ENCODE measurements at places on chromosomes 6 and 20. TPM values are rescaled to one million over a fixed set of nuclear protein-coding genes. Genes with fewer than 3 reads are reported as not detected.
A peak's percentile ranks its signal among the peaks of the same experiment; 100 is the strongest.

GRCh38 chr6:100454551-100455229 lies 10.0 kb downstream of the SIM1 start:
- no peak for DNase-seq
- peak overlapping the region; percentile 73 for H3K27ac ChIP-seq
- H3K27me3 ChIP-seq: peaks cover 13% of the 10 kb centered on the region
- H3K36me3 ChIP-seq: no peaks in the 10 kb centered on the region
- peaks cover 22% of the 10 kb centered on the region for H3K4me1 ChIP-seq

- no peak overlapping the region for H3K27ac ChIP-seq
- no peaks in the 10 kb centered on the region for H3K27me3 ChIP-seq
- no peaks in the 10 kb centered on the region for H3K4me1 ChIP-seq
- H3K4me3 ChIP-seq: no peak overlapping the region
- DNase-seq: no peak
- no peaks in the 10 kb centered on the region for H3K36me3 ChIP-seq
Measured at GRCh38 chr6:56902641-56903464, 52.1 kb upstream of the BEND6 start.

DNA sequence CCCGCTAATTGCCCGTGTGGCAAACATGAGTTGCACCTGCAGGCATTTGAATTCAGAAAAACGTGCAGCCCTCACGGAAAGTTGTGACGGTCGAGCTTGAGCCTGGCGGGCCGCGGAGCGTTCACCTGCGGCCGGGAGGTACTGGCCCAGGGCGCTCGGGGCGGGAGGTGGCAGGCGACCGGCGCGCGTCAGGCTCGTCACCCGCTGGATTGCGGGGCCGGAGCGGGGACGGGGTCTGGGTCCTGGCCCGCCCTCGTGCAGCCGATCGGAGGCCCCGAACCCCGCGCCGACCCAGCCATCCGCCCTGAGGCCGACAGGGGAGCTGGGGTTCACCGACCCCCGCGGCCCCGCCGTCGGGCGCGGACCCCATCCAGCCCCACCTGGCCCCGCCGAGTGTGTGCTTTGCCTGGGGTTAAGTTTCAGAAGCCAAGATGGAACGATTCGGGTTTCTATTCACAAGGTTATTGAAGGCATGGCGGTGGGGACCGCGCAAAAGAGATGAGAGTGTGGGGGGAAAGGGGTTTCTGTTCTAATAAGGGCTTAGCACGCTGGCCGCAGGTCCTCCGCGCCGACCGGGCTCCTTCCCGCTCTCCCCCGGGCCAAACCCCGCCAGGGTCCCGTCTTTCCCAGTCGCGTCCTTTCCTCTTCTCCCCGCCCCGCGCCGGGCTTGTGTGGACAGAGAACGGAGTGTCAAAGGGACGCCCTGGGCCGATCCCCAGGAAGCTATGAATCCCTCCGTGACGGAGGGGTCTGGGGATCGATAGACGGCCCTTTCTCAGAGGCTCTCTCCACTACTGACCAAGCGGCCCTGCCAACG lies 1.6 kb upstream of the HEY2 start:
- H3K36me3 ChIP-seq: no peaks in the 10 kb centered on the region
- peaks cover 14% of the 10 kb centered on the region for H3K4me1 ChIP-seq
- peak overlapping the region; percentile 94 for H3K27ac ChIP-seq
- no peaks in the 10 kb centered on the region for H3K27me3 ChIP-seq
- H3K4me3 ChIP-seq: peak overlapping the region; percentile 57
- DNase-seq: peak; percentile 47

DNA sequence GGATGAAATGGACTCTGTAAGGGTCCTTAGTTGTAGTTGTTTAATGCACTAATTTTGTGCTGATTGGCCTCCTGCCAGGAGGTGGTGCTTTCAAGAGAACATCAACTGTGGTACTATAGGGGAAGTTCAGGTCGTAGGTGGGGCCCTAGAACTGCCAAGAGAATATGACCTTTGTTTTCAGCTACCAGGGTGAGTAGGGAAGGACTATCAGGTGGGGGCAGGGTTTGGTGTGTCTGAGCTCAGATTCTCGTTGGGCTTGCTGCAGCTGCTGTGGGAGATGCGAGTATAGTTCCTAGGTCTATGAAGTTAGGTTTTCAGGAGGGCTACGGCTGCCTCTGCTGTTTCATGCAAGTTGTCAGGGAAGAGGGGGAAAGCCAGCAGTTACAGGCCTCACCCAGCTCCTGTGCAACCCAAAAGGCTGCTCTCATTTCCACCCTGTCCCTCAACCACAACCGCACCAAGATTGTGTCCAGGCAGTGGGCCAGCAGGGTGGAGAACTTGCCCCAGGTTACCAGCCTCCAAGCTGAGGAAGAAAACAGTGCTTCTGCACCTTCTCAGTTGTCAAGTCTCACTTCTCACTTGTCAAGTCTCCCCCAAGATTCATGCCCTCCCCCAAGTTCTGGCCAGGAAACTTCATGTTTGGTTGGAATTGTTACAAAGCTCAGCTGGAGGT lies 626.5 kb upstream of the MAP3K7 start:
- no peak overlapping the region for H3K27ac ChIP-seq
- H3K27me3 ChIP-seq: no peaks in the 10 kb centered on the region
- no peaks in the 10 kb centered on the region for H3K36me3 ChIP-seq
- no peak overlapping the region for H3K4me3 ChIP-seq
- no peak for DNase-seq
- no peaks in the 10 kb centered on the region for H3K4me1 ChIP-seq

DNA sequence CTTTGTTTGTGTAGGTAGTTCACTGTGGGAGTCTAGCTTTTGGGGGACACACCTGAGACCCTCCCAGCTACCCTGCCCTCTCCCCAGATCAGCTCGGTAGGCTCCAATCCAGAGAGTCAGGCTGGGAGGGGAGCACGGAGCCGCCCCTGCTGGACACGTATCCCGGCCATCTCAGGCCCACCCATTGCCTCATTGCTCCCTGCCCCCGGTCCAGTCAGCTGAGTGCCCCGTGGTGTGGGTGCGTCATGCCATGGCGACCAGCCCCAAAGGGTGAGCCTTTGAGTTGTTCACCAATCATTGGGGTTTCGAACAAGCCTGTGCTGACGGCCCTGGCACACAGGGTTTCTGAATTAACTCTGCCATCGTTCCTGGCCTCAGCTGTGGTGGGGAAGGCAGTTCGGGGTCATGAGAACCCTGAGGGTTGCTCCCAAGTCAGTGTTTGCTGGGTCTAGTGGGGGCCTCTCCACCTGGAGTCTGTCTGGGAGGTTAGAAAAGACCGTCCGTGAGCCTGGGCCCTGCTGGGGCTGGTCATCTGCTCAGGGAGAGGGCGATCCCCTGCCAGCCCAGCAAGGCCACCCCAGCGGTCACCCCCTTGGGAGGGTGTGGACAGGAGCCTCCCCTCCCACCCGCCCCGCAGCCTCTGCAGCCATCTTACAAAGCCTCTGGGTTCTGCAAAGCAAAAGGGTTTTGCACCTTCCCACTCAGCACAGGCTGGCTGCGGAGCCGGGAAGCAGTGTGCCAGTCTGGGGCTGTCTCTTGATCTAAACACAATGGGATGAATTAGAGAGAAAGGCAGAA lies 34.5 kb downstream of the NTSR1 start:
- no peaks in the 10 kb centered on the region for H3K27me3 ChIP-seq
- no peak overlapping the region for H3K4me3 ChIP-seq
- H3K36me3 ChIP-seq: no peaks in the 10 kb centered on the region
- H3K27ac ChIP-seq: no peak overlapping the region
- no peaks in the 10 kb centered on the region for H3K4me1 ChIP-seq

- DNase-seq: no peak
- no peak overlapping the region for H3K4me3 ChIP-seq
- H3K27me3 ChIP-seq: no peaks in the 10 kb centered on the region
- no peaks in the 10 kb centered on the region for H3K4me1 ChIP-seq
Measured at GRCh38 chr6:121187833-121188200, 146.5 kb downstream of the TBC1D32 start.

GRCh38 chr6:70371454-70372105 lies 41.7 kb upstream of the FAM135A start:
- H3K27ac ChIP-seq: no peak overlapping the region
- DNase-seq: no peak
- H3K4me1 ChIP-seq: peaks cover 5% of the 10 kb centered on the region
- H3K4me3 ChIP-seq: no peak overlapping the region

- no peaks in the 10 kb centered on the region for H3K4me1 ChIP-seq
- no peak overlapping the region for H3K4me3 ChIP-seq
- no peaks in the 10 kb centered on the region for H3K27me3 ChIP-seq
- no peak for DNase-seq
Measured at GRCh38 chr6:14848019-14848418, 397.9 kb upstream of the JARID2 start.

DNA sequence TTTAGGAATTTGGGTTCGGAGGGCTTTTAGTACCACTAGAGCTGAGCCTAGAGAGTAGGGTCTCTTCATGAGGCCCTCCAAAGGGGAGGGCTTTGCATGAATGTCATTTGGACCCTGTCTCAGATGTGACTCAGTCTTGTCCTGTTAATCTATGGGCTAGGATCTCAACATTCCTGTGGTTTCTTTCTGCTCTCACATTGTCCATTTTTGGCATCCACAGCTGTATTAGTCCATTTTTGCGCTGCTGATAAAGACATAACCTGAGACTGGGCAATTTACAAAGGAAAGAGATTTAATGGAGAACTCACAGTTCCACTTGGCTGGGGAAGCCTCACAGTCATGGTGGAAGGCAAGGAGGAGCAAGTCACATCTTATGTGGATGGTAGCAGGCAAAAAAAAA lies 61.0 kb downstream of the CRYBG1 start:
- H3K36me3 ChIP-seq: no peaks in the 10 kb centered on the region
- no peak overlapping the region for H3K27ac ChIP-seq
- no peaks in the 10 kb centered on the region for H3K27me3 ChIP-seq
- H3K4me1 ChIP-seq: no peaks in the 10 kb centered on the region

DNA sequence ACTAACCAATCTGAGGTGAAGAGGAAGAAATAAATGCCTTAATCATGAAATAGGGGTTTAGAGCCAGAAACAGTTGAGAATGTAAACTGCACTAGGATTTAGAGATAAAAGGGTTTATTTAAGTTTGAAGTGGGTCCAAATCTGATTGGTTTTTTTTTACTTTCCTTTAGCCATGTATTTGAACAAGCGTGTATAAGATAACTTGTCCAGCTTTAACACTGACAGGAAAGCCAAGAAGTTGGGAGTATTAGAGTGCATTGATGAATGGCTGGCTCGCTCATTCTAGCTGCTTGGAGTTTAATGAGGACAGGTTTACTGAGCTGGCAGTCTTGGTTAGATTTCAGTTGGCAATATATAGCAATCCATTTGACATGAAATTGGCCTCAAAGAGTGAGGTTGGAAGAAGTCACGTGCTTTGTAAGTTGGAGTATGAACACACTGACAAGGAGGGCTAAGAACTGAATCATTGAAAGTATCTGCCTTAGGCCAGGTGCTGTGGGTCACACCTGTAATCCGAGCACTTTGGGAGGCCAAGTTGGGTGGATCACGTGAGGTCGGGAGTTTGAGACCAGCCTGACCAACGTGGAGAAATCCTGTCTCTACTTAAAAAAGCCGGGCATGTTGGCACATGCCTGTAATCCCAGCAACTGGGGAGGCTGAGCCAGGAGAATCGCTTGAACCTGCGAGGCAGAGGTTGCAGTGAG lies 13.7 kb downstream of the SRSF3 start:
- H3K36me3 ChIP-seq: peaks cover 11% of the 10 kb centered on the region
- H3K27me3 ChIP-seq: no peaks in the 10 kb centered on the region
- H3K27ac ChIP-seq: peak overlapping the region; percentile 69
- DNase-seq: peak; percentile 78
- no peak overlapping the region for H3K4me3 ChIP-seq
- peaks cover 62% of the 10 kb centered on the region for H3K4me1 ChIP-seq

DNA sequence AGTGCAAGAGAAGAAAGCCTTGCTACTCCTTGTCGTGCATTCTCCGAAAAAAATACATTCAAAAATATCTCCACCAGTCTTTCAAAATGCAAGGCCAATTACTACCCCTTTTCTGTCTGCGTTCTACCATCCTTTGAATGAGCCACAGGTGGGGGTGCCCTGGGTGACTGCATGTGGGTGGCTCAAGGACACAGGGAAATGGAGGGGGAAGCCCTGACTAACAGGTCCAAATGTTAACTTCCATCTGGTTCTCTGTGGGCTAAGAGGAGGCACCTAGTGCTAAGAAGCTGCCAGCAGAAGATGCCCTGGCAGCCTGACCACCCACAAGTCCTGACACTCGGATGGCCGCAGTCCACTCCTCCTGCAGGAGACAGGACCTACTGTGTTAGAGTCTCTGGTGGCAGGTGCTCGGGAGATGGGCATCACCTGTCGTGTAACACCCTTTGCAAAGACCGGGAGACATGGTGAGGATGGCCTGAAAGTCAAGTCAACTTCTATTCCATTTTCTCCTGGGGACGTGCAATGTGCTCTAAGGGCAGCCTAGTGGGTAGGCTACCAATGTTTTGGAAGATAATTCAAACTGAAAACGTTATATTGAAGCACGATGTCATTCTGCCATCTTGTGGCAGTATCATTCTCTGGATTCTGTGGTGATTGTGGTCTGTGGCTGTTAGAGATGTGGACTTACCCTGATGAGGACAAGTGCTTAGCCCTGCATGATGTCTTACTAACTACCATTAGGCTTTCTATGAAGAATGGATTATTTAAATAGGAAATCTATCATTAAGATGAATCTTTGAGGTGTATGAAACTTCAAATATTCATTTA lies 27.4 kb upstream of the IGF2R start:
- H3K4me3 ChIP-seq: no peak overlapping the region
- no peaks in the 10 kb centered on the region for H3K27me3 ChIP-seq
- no peak overlapping the region for H3K27ac ChIP-seq
- peaks cover 14% of the 10 kb centered on the region for H3K4me1 ChIP-seq
- no peaks in the 10 kb centered on the region for H3K36me3 ChIP-seq

GRCh38 chr6:33936886-33937285 lies 133.1 kb upstream of the MLN start:
- no peak overlapping the region for H3K27ac ChIP-seq
- no peaks in the 10 kb centered on the region for H3K36me3 ChIP-seq
- DNase-seq: no peak
- H3K27me3 ChIP-seq: no peaks in the 10 kb centered on the region
- H3K4me1 ChIP-seq: no peaks in the 10 kb centered on the region

DNA sequence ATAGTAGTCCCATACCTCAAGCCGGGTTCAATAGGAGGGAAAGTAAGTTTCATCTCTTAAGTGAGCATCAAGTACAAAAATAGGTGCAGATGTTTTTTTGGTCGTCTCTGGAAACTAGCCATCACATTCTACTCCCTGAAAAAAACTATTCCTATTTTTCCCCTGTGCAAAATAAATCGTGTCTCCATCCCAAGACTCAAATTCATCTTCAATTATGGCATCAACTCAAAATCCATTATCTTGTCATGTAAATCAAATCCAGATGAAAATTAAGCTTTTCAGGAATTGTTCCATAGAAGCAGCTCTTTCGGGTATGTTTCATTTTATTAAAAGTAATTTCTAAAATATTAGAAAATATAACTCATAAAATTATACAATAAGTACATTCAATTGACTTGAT lies 1368.4 kb downstream of the GRIK2 start:
- H3K4me3 ChIP-seq: no peak overlapping the region
- no peaks in the 10 kb centered on the region for H3K4me1 ChIP-seq
- H3K36me3 ChIP-seq: no peaks in the 10 kb centered on the region
- H3K27ac ChIP-seq: no peak overlapping the region
- no peak for DNase-seq

NOTCH4 gene
- total RNA-seq: 48.1 TPM

RALGAPB gene
- total RNA-seq: 23.1 TPM

PROKR2 gene
- total RNA-seq: not detected

CENPW gene
- total RNA-seq: not detected

PXMP4 gene
- 5.2 TPM for total RNA-seq

AARS2 gene
- total RNA-seq: 17.8 TPM

Data from body of pancreas (tissue), 4 donors.